ENCODE measurements at places on chromosomes 16 and 17.

DNA sequence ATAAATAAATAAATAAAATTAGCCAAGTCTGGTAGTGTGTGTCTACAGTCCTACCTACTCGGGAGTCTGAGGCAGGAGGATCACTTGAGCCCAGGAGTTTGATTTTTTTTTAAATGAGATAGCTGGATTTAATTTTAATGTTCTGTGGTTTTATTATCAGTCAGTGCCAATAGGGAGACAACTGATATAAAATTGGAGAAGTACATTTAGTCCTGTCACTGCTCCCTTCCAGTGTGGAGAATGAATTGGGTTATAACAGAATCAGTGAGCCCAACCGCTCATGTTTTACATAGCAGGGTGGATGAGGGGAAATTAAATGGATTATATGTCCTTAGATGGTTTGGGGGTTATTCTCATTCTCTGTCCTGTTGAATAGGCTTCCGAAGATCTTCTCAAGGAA lies 6.2 kb downstream of the NME1 start:
- no peak for DNase-seq

GRCh38 chr16:70432723-70433457 lies 6.0 kb downstream of the ST3GAL2 start:
- no peak for DNase-seq

DNA sequence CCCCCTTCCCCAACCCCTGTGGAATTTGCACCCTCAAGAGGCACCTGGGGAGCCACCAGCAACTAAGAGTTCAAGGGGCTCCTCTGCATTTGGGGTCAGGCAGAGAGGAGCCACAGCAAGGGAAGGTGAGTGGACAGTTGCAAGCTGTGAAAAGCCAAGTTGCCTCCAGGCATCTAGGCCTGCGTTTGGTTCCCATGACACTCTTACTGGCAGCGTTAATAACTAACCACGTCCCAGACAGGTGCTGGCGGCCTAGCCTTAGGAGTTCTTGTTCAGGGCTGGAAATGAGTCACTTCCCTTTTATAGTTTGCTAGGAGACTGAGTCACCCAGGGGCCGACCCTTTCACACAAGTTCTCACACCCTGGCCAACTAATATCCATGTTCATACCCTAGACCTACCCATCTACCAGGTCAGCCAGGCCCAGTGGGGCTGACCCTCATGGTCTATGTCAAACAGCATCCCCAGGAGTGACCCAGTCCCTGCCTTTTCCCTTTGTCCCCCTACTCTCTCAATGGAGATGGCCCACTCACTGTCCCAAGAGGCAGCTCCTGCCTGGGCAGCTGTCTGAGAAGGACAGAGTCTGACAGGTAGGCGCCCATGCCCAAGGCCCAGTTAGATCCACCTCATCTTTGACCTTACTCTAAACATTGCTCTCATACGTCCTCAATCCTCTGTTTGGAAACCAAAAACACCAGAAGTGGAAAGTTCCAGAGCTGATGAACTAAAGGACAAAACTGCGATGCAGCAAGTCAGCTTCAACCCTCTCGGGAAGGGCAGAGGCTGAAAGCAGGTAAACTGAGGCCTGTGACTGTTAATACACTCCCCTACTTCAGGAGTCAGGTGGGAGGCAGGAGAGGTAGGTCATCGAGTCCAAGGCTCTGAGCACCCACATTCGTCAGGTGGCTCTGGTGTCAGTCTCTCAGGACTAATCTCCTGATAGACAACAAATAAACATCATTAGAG lies 300.6 kb downstream of the SOX9 start:
- peak; percentile 6 for DNase-seq

DNA sequence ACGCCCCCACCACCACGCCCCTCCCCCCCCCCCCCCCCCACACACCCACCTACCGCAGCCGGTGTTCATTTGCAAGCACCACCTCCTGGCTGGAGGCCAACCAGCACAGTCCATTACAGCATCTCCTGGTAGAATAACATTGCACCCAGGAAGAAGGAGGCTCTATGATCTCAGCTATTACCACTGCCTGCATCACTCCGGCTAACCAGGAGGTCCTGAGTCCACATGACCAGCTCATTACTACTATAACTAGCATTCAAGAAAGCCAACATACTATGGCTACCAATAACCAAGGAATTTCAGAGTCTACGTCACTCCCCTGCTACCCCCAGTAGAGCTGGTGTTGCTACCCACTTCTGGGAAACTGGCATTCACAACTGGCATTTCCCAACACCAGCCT lies 81.1 kb upstream of the ALOX12 start:
- no peak for DNase-seq

GRCh38 chr17:47997586-47997985 lies 26.7 kb downstream of the CDK5RAP3 start:
- no peak for DNase-seq

DNA sequence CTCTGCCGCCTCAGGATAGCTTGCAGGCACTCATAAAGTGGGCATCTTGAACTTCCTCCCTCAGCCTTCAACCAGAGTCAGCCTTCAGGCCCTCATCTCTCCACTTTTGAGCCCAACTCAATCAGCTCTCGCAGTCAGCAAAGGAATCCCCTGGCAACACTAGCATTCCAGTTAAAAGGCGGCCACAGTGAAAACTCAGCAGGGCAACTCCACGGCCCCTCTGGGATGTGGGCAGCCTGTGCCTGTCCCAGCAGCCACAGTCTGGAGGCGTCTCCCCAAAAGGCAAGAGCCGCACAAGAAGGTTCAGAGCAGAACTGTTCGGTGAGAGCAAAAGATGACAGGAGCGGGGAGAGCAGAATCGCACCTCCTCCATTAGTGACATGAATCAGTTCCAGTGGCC lies 9.0 kb downstream of the TMEM11 start:
- DNase-seq, result no peak

All from activated CD4-positive, alpha-beta T cell treated with anti-CD3 and anti-CD28 coated beads for 4 hours (primary cell).